ENCODE measurements at places on chromosomes 5 and 9. TPM values are rescaled to one million over a fixed set of nuclear protein-coding genes. Genes with fewer than 3 reads are reported as not detected.

The CCIN gene
- 2.5 TPM for total RNA-seq

The EGFL7 gene
- total RNA-seq = 31.0 TPM

The SPATA31C2 gene
- not detected for total RNA-seq

The FAM153A gene
- 5.3 TPM for total RNA-seq

The SLC23A1 gene
- not detected for total RNA-seq

DNA sequence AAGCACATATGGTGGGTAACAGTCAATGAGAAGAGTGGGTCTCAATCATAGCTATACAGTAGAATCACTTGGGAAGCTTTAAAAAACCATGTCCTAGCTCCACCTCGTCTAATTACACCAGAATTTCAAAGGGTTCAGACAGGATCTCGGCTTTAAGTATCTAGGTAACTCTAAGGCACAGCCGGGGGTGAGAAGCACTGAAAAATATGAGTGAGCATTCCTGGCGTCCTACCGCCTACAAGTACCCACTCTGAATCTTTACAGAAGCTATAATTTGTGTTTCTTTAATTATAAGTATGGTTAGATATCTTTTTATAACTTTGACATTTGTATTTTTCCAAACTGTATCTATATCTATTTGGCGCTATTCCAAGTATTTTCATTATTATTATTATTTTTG, 16.1 kb downstream of the PAIP1 start:
- H3K27me3 ChIP-seq = no peaks in the 10 kb centered on the region
- H3K27ac ChIP-seq = no peak overlapping the region
- no peak overlapping the region for H3K4me3 ChIP-seq
- H3K36me3 ChIP-seq = peaks cover 8% of the 10 kb centered on the region
- no peak for DNase-seq

- DNase-seq = peak; percentile 88
- H3K4me3 ChIP-seq = peak overlapping the region; percentile 72
- no peaks in the 10 kb centered on the region for H3K36me3 ChIP-seq
- no peaks in the 10 kb centered on the region for H3K27me3 ChIP-seq
These were observed 2.1 kb upstream of the TRAF1 start for GRCh38 chr9:120928483-120929228.

DNA sequence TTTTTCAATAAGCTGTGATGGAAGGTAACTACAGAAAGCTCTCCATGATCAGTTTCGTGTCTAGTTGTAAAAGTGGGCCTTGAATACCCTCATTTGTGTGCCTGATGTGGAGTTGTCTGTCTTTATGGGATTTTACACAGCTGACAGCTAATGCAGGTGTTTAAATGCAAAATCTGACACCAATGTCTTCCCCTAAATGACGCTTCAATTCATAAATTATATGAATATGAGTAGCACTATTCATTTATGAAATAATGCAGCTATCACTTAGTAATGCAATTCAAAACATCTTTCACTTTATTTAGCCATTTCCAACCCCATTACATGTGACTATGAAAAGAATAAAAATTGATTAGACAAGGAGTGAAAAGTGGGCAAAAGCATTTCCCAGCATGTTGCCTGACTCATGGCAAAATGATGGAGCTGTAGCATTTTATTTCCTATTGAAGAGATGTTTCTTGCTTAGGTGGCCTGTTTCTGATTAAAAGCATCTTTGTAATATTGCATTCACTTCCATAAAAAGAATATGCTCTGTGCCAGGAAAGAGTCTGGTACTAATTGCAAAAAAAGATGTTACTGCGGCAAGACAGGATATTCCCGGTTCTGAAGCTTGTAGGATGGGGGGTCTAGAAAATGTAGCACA, 116.7 kb upstream of the HAPLN1 start:
- no peak for DNase-seq
- no peaks in the 10 kb centered on the region for H3K27me3 ChIP-seq
- H3K4me1 ChIP-seq = no peaks in the 10 kb centered on the region

DNA sequence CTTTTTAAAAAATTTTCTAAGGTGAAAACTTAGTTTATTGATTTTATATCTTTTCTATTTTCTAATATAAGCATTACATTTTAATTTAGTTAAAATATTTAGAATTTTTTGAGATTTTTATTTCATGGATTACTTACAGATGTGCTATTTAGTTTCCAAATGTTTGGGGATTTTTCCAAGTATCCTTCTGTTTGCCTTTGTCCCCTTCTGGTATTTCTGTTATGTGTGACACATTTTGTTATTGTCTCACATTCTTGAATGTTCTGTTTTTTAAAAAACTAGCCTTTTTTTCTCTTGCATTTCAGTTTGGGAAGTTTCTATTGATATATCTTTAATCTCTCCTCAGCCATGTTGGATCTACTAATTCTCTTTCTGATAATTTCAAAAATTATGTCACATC, 234.9 kb downstream of the FAM170A start:
- H3K36me3 ChIP-seq = no peaks in the 10 kb centered on the region
- H3K4me1 ChIP-seq = no peaks in the 10 kb centered on the region
- DNase-seq = no peak
- no peak overlapping the region for H3K27ac ChIP-seq
- H3K4me3 ChIP-seq = no peak overlapping the region

DNA sequence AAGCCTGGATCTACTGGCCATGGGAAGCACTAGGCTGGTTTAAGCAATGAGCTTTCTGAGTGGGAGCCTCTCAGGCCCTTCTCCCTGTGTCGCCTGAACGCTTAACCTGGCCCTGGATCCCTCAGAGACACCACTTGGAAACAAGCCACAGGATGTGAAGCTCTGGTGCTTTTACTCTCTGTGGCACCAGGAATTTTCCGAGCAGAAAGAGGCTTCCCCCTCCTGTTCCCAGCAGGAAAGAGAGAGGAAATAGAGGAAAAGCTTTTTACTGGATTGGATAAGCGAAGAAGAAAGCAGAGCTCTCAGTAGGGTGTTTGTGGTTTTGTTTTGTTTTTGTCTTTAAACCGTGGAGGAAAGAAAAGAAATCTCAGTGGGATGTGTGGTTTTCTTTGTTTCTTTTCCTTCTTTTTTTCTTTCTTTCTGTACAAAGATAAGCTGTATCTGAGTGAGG, 34.5 kb downstream of the COL15A1 start:
- no peaks in the 10 kb centered on the region for H3K36me3 ChIP-seq
- DNase-seq = peak; percentile 63
- H3K4me1 ChIP-seq = peaks cover 41% of the 10 kb centered on the region
- H3K27ac ChIP-seq = peak overlapping the region; percentile 80

DNA sequence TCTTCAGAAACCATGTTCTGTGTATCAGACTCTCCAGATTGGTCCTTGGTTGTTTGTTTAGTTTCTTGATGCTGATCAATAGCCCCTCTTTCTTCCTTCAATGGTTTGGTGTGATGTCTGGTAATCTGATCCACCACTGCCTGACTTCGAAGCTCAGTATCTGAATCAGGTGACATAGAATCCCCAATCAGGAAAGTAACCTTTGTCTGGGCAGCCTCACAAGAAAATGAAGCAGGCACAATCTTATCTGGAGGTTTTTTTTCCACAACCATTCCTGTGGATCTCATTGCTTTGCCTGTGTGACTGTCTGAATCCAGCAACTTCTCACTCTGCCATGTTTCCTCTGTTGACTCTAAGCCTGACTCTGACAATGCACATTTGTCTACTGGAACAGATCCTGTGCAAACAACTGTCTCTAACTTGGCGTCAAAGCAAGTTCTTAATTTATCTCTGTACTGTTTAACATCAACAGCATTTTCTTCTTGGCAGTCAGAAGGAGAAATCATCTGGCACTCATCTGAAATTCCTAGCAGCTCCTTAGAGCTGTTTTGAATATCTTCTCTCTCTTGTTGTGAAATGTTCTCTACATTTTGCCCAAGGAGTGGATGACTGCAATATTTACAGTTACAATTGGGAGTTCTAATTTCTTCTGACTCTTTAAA, 37.1 kb upstream of the RAPGEF6 start:
- H3K4me1 ChIP-seq = peaks cover 51% of the 10 kb centered on the region
- H3K4me3 ChIP-seq = no peak overlapping the region
- H3K27me3 ChIP-seq = no peaks in the 10 kb centered on the region
- no peak for DNase-seq

DNA sequence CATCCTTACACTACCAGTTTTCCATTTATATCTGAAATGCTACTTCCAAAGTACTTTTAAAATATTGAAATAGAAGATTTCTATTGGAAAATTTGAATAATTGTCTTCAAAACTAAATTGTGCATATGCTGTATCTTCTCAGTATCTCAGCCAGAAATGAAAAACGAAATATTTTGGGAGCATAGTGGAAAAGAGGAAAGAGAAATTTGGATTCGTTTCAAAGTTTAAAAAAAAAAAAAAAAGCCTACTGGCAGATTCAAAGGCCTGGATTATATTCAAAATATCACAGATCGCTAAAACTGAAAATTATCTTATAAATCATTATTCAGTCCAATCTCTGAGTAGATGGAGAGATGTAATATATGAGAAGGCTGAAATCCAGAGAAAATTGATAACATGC, 440.7 kb downstream of the TAF11L14 start:
- no peak for DNase-seq
- H3K27me3 ChIP-seq = no peaks in the 10 kb centered on the region
- H3K4me1 ChIP-seq = no peaks in the 10 kb centered on the region
- no peak overlapping the region for H3K4me3 ChIP-seq
- H3K27ac ChIP-seq = no peak overlapping the region

GRCh38 chr5:10424124-10424731, 17.5 kb upstream of the ROPN1L start:
- H3K27ac ChIP-seq = no peak overlapping the region
- no peak overlapping the region for H3K4me3 ChIP-seq
- DNase-seq = no peak

- H3K27me3 ChIP-seq = no peaks in the 10 kb centered on the region
- H3K36me3 ChIP-seq = no peaks in the 10 kb centered on the region
- DNase-seq = no peak
These were observed 123.6 kb downstream of the SAXO1 start for GRCh38 chr9:18909140-18910018.

GRCh38 chr5:174837919-174838902, 113.8 kb downstream of the MSX2 start:
- no peaks in the 10 kb centered on the region for H3K36me3 ChIP-seq
- H3K4me3 ChIP-seq = no peak overlapping the region
- peaks cover 24% of the 10 kb centered on the region for H3K4me1 ChIP-seq
- peak; percentile 82 for DNase-seq
- no peaks in the 10 kb centered on the region for H3K27me3 ChIP-seq
- H3K27ac ChIP-seq = no peak overlapping the region

- no peaks in the 10 kb centered on the region for H3K36me3 ChIP-seq
- no peak overlapping the region for H3K4me3 ChIP-seq
- no peak overlapping the region for H3K27ac ChIP-seq
- no peaks in the 10 kb centered on the region for H3K27me3 ChIP-seq
- no peak for DNase-seq
- H3K4me1 ChIP-seq = no peaks in the 10 kb centered on the region
These were observed 540.2 kb upstream of the TRPC7 start for GRCh38 chr5:136905571-136905970.

GRCh38 chr5:61048534-61048933, 103.5 kb downstream of the NDUFAF2 start:
- DNase-seq = no peak
- H3K27ac ChIP-seq = no peak overlapping the region
- H3K4me3 ChIP-seq = no peak overlapping the region
- H3K36me3 ChIP-seq = no peaks in the 10 kb centered on the region
- no peaks in the 10 kb centered on the region for H3K27me3 ChIP-seq

GRCh38 chr9:116541402-116541801, 145.7 kb upstream of the TRIM32 start:
- no peak for DNase-seq
- no peaks in the 10 kb centered on the region for H3K4me1 ChIP-seq
- H3K36me3 ChIP-seq = no peaks in the 10 kb centered on the region

DNA sequence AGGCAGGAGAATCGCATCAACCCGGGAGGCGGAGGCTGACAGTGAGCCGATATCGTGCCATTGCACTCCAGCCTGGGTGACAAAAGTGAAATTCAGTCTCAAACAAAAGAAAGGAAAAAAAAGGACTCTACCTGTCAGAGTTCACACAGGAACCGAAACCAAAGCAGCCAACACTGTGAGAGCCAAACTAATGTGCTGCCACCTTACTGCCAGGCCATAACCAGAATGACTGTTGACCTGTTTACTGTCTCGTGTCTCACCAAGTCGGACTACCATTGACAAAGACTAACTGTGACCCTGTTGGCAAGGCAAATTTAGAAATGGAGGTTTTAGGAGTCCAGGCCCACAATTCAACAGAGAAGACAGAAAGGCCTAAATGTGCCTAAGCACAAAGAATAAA, 112.4 kb downstream of the ANXA2R start:
- no peaks in the 10 kb centered on the region for H3K27me3 ChIP-seq
- no peak for DNase-seq
- no peaks in the 10 kb centered on the region for H3K36me3 ChIP-seq
- H3K4me3 ChIP-seq = no peak overlapping the region
- H3K4me1 ChIP-seq = no peaks in the 10 kb centered on the region

Data from sigmoid colon (tissue), 7 donors.